ENCODE measurements at places on chromosomes 5 and 9.

DNA sequence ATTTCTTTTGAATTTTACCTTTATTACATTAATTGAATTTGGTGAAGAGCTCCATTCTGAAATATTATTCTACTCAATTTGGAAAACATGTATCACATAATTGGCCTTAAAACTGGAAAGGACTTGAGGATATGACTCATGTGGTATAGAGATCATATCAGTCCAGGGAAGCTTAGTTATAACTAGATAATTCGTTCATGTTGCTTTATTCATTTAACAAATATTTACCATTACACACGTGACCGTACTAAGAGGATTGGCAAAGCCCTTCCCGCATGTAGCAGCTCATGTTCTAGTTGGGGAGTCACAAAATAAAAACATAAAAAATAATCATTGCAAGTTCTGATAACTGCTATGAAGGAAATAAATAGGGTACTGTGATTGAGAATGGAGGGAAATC, 1816.5 kb downstream of the MAT2B start:
- DNase-seq = no peak

DNA sequence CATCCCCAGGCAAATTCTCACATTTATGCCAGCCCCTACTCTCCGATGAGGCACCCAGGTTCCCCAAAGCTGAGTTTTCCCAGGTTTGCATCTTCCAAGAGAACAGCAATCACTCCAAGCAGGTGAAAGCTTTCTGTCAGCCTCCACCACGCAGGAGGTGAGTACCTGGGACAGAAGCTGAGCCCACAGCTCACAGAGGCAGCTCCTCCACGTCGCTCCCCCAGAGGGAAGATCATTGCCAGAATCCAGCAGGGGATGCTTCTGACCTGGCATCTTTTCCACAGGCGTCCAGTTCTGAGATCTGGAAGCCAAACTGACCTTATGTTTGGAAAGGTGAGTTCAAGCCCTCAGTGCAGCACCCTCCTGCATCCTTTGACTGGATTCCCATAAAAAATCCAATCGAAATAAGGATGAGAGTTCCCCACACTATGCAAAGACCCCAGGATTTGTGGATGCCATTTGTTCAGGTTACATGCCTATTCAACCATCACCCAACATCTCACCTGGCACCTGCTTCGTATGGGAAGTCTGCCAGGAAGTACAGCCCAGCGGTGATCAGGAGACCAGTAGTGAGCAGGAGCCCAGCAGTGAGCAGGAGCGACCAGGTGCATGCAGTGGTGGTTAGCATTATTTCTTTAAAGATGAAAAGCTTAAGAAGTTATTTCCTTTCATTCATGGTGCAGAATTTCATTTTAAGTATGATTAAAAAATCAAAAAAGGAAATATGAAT, 47.4 kb upstream of the OLFM1 start:
- no peak for DNase-seq

DNA sequence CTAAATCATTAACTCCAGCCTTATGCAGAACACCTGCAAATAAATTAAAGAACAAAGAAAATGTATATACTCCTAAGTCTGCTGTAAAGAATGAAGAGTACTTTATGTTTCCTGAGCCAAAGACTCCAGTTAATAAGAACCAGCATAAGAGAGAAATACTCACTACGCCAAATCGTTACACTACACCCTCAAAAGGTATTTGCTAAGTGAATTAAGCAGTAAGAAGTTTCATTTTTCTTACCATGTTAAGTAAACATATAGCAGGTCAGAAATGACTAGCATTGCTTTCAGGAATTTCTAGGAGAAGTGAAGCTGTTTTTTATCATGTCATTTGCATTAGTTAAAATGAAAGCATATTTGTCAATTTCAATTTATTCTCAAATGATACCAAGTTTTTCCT, 92.7 kb downstream of the MELK start:
- DNase-seq = no peak

- DNase-seq = no peak
These were observed 212.2 kb upstream of the PRR16 start for GRCh38 chr5:120251898-120252297.

DNA sequence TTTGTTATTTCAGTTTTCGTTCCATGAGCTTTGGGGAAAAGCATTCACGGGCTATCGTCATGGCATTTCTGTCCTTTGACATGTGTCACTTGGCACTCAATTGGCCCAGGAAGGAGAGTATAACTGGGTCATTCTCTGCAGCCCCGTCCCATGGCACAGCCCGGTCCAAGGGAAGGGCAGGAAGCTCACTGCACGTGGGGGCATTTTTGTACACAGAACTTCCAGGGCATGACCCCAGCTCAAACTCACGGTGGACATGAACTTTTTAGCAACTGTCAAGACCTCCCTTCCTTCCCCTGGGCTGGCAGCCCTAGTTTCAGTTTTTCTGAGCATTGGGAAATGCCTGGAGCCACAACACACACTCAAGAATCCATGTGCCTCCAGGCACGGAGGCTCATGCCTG, 161.6 kb upstream of the PANK3 start:
- no peak for DNase-seq

GRCh38 chr9:95112436-95113280, 204.9 kb downstream of the FANCC start:
- no peak for DNase-seq

DNA sequence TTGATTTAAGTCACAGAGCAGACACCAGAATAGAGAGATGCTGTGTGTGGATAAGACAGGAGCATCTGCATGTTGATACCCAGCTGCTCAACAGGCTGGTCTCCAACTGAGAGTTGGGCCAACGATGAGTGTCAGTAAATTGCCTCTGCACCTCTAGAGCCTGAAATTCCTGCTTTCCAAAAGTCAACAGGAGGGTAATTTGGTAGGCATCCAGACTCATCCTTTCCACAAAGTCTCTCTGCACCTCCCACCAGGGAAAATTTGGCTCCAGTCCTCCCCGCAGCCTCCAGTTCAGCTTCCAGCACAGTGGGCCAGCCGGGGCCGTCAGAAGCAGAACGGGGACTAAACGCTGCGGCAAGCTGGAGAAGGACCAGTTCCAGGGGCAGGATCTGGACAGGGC, 136.9 kb downstream of the RFK start:
- DNase-seq = no peak

- no peak for DNase-seq
These were observed 59.2 kb downstream of the WNK2 start for GRCh38 chr9:93243112-93243511.

GRCh38 chr9:3526997-3527940, 1.5 kb upstream of the RFX3 start:
- DNase-seq = peak; percentile 48

GRCh38 chr9:108684288-108685025, 171.3 kb downstream of the ACTL7B start:
- DNase-seq = no peak

GRCh38 chr5:69300537-69301203, 31.9 kb downstream of the CCDC125 start:
- no peak for DNase-seq

GRCh38 chr5:53191548-53192165, 82.1 kb upstream of the MOCS2 start:
- no peak for DNase-seq

DNA sequence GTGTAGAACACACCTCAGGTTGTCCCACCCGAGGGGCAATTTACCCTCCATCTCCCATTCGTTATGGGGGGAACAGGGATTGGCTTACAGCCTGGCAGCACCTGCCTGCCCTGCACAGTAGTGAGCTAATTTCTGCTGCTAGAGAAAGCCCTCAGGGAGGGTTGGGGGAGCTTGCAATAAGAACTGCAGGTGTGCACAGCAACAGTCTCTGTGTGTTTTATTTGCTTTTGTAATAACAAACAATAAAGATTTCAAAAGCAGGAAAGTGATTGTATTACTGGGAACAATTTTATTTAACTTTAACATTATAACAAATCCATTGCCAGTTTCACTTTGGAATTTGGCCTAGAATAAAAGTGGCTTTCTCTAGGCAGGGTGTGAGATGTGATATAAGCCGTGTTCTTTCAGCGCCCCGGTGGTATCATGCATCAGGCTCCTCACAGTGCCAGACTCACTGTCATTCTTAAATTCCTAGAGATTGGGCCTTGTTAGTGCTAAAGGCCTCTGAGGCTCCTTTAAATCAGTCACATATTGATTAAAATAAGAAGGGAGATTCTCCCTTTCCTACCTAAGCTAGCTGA, 81.1 kb downstream of the RMI1 start:
- no peak for DNase-seq

DNA sequence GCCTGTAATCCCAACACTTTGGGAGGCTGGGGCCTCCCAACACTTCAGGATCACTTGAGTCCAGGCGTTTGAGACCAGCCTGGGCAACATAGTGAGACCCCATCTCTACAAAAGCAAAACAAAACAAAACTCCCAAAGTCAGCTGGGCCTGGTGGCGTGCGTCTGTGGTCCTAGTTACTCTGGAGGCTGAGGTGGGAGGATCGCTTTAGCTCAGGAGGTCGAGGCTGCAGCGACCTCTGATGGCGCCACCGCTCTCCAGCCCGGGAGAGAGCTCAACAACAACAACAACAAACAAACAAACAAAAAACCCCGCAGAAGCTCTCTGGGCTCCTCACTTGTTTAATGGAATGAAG, 528 bp downstream of the ACOT12 start:
- DNase-seq = no peak

- DNase-seq = no peak
These were observed 193.5 kb downstream of the NR3C1 start for GRCh38 chr5:143209881-143210395.

DNA sequence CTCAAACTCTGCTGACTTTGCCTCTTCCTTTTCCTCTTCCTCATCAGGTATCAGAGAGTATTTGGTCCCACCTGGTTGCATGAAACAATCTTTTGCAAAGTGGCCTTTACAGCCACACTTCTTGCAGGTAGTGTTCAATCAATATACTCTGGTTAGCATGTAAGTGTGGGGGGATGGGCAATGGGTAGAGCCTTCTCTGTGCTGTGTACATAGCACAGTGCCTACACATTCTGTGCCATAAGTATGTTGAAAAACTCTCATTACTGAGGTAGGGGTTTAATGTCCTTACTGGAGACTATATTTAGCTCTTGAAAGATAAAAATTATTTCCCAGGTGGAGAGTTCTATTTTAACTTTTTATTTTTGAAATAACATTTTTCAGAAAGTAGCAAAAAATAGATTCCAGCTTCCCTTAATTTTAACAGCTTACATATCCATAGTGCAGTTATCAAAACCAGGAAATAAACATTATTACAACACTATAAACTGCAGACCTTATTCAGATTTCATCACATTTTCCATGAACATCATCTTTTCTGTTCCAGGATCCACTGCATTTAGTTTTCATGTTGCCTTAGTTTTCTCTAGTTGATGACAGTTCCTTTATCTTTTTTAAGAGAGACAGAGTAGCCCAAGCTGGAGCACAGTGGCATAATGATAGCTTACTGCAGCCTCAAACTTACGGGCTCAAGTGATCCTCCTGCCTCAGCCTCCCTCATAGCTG, 15.1 kb downstream of the TTC1 start:
- peak; percentile 2 for DNase-seq

- DNase-seq = peak; percentile 53
These were observed 175.0 kb downstream of the MACROH2A1 start for GRCh38 chr5:135223891-135224625.

- peak; percentile 64 for DNase-seq
These were observed 5.3 kb upstream of the OTP start for GRCh38 chr5:77643654-77644370.

- DNase-seq = no peak
These were observed 1647.4 kb upstream of the C9orf72 start for GRCh38 chr9:29220596-29221251.

- peak; percentile 76 for DNase-seq
These were observed 142.4 kb downstream of the C9orf152 start for GRCh38 chr9:110065532-110065931.

DNA sequence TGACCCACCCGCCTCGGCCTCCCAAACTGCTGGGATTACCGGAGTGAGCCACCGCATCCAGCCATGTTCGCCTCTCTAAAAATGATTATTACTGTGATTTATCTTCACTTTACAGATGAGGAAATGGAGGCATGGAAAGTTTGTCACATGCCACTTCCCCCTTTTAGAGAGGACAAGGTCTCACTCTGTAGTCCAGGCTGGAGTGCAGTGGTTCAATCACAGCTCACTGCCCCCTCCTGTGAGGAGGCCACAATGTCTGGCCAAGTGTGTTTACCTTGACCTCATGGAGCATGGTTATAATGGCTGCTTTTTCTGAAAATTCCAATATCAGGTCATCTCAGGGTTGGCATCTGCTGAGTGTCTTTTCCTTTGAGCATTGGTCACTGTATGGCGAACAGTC, 6.7 kb downstream of the PRRT1B start:
- no peak for DNase-seq

- DNase-seq = no peak
These were observed 17.5 kb upstream of the SEMA4D start for GRCh38 chr9:89515416-89515815.

GRCh38 chr5:64653766-64654560, 36.3 kb upstream of the SHISAL2B start:
- no peak for DNase-seq

GRCh38 chr9:125536167-125536772, 170.7 kb downstream of the MAPKAP1 start:
- DNase-seq = no peak

- peak; percentile 47 for DNase-seq
These were observed 107.0 kb downstream of the ZNF354C start for GRCh38 chr5:179166886-179167841.

- no peak for DNase-seq
These were observed 379 bp upstream of the TICAM2 start for GRCh38 chr5:115602591-115603125.

GRCh38 chr5:160044391-160044804, 35.5 kb downstream of the TTC1 start:
- peak; percentile 52 for DNase-seq

- DNase-seq = no peak
These were observed 356.4 kb upstream of the EDIL3 start for GRCh38 chr5:84741056-84741455.

DNA sequence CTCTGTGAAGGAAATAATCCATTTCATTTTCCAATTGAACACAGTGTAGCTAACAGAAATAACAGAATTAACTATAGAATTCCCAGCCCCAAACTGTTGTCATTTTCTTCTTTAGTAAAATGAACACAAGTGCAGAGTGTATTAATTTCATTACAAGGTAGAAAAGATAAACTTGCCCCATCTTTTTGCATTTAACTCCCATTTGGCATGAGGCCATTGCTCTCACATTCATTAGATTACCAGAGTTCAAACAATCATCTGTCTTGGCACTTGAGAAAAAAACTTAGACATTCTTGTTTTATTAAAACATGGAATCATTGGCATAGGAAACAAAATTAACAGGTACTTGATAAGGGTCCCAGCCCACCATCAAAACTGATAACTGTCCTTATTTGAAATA, 821.5 kb upstream of the C9orf72 start:
- no peak for DNase-seq

GRCh38 chr9:135664801-135665794, 2.0 kb downstream of the LCN9 start:
- no peak for DNase-seq

DNA sequence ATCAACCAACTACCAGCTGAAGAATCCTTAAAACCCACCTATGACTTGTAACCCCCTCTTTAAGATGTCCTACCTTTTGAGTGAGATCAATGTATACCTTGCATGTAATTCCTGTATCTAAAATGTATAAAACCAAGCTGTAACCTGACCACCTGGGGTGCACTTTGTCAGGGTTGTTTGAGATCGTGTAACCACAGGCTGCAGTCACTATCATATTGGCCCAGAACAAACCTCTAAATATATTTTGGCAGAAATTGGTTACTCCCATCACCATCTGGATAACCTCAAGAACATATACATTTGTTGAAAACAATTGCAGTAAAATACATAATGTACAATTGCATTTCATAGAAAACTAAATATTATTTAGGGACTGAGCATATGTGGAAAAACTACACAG, 8.4 kb downstream of the CARNMT1 start:
- DNase-seq = no peak
